NCI-H510A treated with DMSO at 0.1 percent for 48 hours (cell line): ENCODE measurements at places on chromosomes 1 and 21.

DNA sequence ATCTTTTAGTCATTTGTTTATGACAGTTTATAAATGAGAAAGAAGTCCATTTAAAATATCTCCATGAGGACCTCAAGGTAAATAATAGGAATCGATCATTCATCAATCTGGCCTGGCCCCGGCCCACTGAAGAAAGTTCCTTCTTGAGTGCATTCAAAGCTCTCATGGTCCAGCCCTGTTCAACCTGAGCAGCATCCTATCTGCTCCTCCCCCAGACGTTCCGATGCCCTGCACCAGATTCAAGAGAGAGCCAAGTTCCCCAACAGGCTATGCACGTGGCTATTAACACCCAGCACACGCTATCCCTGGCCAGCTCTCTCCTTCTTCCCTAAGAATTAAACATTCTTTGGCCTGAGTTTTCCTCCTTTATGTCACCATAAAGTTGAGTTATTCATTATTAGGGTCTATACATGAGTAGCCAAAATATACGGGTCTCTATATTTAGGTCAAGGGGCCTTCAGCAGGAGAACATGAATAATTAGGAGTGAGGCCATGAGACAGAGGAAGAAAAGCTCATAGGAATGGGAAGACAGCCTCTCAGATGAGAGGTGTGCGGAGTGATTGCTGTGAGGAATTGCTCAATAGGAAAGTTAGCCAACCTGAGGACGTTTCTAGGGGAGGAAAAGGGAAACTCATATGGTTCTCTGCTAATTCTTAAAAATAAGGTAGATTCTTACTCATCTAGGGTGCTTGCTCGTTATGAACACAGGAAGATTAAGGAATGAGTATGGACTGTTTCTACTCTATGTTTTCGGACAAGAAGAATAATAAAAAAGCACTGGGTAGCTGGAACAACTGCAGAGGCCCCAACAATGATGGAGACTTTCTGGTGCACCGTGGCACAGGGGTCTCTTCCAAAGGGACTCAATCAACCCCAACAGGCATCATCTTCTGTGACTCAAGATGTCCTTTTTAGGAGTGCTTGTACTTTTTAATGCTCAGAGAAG, 23.6 kb downstream of the RUNX1 start:
- DNase-seq, result no peak

GRCh38 chr21:24023936-24024335, 1583.3 kb downstream of the MRPL39 start:
- DNase-seq, result no peak

- DNase-seq, result no peak
Measured at GRCh38 chr1:16605532-16606505, 7.5 kb downstream of the NBPF1 start.

DNA sequence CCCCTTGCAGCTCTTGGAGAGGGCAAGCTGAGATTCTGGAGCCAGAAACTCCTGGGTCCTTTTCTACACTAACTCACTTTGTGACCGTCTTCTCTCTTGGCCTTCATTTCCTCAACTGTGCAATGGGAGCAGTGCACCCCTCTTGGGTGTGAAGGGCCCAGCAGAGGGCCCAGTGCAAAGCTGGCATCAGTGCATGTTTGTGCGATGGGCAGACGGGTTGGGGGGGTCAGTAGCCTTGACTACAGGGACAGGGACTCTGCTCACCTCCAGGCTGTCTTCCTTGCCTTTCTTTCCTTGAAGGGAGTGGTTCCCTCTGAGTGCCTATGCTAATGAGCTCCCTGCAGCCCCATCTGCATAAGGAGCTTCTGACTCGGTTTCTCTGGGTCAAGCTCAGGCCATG, 51.0 kb downstream of the EDN2 start:
- DNase-seq, result no peak
